ENCODE measurements at places on chromosomes 3 and 15.

DNA sequence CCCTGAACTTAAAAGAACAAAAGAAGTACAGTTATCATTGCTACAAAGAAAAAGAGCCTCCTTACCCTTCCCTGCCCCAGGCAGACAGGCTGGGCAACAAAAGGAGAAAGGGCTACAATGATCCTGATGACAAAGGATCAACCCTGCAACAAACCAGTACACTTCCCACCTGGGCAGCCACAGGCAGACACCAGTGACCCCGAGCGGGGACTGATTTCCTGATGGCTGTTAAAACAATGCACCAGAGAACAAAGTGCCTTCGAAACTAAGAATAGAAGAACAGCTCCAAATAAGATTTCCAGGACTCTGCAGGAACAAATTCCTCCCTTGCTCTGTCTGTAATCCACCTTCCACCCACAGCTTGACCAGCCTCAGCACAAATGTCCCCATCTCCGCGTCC is 106.3 kb upstream of the ARHGEF3 start:
- DNase-seq = no peak

- DNase-seq = no peak
These were observed 83.3 kb downstream of the TMCO5A start for GRCh38 chr15:38017721-38018120.

- DNase-seq = no peak
These were observed 77.8 kb upstream of the WDR72 start for GRCh38 chr15:53837263-53837662.

DNA sequence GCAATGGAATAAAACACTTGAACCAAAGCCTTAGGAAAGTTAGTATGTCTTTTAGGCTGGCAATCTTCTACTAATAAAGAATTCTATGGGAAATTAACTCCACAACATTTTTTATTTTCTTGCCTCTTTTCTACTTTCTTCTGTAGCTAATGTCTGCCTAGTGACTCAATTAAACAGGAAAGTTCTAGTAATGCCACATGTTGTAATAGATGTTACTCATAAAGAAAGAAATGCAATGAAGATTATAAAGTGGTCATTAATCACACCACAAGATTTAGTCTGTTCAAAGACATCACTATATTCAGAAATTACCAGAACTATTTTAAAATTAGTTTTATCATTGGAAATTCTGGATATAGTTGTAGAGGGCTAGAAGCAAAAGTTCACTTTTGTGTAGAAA is 329.7 kb downstream of the SI start:
- peak; percentile 0 for DNase-seq

DNA sequence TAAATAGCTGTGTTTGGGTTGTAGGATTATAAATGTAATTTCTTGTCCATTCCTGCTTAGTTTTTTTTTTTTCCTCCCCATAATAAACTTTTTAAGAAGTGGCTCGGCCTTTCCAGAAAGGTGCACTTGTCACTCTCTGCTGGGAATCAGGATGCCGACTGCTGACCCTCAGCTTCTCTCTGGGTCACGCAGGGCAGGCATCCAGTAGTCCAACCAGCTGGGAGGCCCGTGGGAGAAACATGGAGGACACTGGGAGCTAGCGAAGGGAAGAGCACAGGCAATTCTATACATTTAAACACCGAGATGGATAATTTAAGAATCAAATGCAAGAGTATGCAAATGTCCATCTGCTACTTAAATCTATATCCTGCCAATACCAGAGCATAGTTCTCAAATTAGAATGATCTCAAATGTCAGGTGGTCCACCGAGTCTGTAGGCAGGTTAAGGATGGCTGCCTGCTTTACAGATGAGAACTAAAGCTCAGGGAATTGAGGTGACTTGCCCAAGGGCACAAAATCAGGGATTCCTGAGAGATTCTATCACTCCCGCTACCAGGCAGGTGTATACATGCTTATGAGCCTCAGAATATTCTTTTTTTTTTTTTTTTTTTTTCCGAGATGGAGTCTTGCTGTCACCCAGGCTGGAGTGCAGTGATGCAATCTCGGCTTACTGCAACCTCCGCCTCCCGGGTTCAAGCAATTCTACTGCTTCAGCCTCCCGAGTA is 64.5 kb downstream of the DAPK2 start:
- no peak for DNase-seq

DNA sequence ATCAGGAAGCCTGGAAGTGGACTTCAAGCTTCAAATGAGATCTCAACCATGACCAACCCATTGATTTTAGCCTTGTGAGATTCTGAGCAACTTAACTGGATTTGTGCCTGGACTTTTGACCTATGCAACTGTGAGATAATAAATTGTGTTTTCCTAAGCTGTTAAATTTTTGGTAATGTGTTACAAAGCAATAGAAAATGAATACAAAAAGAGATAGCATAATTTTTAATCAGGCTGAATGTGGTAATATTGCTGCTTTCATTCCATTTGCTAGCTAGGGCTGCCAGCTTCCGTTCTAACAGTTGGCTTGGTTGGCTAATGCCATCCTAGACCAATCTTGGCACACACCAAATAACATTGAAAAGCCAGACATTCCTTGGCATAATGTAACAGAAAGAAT is 12.2 kb downstream of the PROS1 start:
- DNase-seq = no peak

- DNase-seq = no peak
These were observed 1.5 kb downstream of the CEP97 start for GRCh38 chr3:101725890-101726275.

- DNase-seq = no peak
These were observed 555 bp upstream of the RCCD1 start for GRCh38 chr15:90953947-90954711.

DNA sequence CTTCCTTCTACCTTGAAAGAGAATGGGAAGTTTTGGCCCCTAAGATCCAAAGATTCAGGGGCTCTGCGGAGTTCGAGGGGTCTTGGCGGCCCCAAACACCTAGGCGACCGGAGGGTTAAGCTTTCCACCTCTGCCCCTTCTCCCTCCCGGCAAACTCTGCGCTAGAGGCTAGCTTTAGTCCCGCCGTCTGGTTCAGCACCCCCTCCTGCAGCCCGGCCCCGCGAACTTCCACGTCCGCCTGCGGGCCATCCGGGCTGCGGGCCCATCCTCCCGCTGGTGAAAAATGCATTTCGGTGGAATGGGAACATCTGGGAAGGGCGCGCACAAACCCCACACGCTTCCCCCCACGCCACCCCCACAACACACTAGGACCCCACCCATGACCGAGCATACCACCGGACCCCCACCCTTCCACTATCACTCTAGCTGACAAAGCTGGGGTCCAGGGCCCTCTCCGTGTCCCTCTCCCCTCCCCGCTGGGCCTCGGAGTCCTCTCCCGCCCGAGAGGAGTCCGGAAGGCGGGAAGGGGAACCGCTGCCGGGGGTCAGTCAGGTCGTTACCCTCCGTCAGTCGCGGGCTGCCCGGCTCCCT is 1.0 kb downstream of the SHOX2 start:
- DNase-seq = no peak

- no peak for DNase-seq
These were observed 2.7 kb downstream of the CYP1A1 start for GRCh38 chr15:74722591-74722990.

DNA sequence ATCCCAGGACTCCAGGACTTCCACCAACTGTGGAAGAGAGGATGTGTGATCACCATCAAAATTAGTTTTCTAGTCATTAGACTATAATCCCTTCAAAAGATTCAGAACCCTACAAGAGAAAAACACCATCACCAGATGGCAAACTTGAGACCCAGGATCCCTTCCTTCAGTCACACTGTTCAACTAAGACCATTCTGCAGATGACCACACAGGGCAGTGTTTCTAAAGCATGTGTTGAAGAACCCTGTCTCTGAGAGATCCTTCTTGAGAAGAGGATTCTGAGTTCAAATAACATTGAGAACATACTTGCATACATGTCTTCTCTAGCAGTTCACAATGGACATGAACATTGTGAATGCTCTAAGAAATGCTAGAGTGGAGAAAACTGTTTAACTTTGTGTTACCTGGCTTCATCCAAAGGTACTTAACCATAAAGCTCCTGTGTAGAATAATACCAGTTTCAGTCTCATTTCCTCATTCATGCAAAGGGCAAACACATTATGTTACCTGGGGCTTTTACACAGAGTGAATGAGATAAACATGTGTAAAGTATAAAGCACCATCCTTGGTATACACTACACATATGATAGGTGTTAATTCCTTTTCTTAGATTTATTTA is 2.4 kb upstream of the ADGRG7 start:
- DNase-seq = no peak

DNA sequence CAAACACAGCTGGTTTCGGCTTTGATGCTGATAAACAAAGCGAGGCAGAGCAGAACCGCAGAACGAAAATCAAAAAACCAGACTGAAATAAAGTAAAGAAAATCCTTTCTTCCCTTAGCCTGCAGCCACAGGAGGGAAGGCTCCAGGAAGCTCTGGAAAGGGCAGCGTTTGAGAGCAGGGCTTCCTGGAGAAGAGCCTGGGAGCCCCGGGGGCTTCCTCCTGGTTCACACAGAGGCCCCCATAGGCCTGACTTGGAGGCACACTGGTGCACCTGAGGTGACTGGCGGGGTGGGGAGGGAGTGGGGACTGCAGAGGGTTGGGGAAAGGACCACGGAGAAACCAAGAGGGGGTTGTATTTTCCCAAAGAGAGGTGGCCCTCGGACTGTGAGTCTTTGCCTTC is 98.8 kb upstream of the WNT5A start:
- DNase-seq = no peak

GRCh38 chr3:38553071-38553470 is 56.9 kb downstream of the EXOG start:
- DNase-seq = no peak

GRCh38 chr3:4716706-4717362 is 223.7 kb downstream of the ITPR1 start:
- DNase-seq = peak; percentile 68

DNA sequence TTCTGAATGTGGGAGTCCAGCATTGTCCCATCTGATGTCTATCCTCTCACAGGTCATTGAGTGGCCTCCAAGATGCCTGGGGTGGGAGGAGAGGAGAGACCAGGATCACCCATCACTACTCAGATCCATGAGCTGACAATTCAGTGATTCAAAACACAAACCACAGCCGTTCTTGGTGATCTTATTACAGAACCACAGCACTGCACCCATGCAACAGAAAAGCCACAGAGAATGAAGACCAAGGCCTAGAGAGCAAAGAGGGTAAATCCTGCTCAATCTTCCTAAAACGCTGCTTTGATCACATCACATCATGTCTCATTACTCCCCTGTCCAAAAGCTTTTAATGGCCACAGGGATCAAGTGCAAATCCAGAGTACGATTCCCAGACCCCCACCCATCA is 23.5 kb downstream of the ANP32A start:
- no peak for DNase-seq

- DNase-seq = no peak
These were observed 55.8 kb downstream of the ADCY5 start for GRCh38 chr3:123392871-123393620.

- DNase-seq = no peak
These were observed 138.4 kb downstream of the PLCL2 start for GRCh38 chr3:17023006-17023664.

DNA sequence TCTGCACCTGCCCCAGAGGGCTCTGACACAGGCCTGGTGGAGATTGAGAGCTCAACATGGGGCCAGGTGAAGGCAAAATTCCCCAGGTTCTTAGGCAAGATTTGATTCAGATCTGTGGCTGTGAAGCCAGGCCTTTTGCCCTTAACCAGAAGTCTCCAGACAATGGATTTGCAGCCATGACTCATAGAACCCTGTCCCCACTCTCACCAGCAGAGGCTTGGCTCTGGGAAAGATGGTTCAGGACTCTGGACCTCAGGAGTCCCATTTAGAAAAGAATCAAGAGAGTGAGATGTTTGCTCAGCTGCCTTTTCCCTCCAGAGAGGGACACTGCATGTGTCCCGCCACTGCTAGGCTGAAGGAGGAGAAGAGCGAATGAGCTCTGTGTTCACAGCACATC is 361.4 kb upstream of the ICE2 start:
- DNase-seq = peak; percentile 51

DNA sequence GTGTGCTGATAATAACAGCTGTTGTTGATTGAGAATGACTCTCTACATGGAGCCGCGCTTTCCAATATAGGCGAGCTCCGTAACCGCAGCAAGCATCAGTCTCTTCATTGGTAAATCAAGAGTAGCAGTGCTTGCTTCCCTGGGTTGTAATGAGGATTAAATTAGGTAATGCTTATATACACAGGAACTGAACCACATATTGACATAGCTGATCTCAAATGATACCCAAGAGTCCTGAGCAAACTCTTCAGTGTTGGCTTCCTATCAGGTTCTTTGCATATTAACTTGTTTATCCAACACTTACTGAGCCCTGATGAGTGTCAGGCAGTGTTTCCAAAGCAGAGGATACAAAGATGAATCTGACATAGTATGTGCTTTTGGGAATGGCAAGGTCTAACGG is 46.4 kb upstream of the SLCO3A1 start:
- DNase-seq = no peak

GRCh38 chr3:19940643-19941042 is 6.3 kb upstream of the RAB5A start:
- DNase-seq = no peak

GRCh38 chr3:45043728-45044299 is 17.7 kb downstream of the CLEC3B start:
- peak; percentile 92 for DNase-seq

- peak; percentile 84 for DNase-seq
These were observed 24.0 kb upstream of the SLC24A5 start for GRCh38 chr15:48096813-48097212.

- DNase-seq = no peak
These were observed 93.7 kb downstream of the FBLN2 start for GRCh38 chr3:13642597-13642996.

- no peak for DNase-seq
These were observed 357.3 kb downstream of the FHIT start for GRCh38 chr3:60893946-60894345.

- no peak for DNase-seq
These were observed 109.0 kb downstream of the CGGBP1 start for GRCh38 chr3:87949879-87950208.

DNA sequence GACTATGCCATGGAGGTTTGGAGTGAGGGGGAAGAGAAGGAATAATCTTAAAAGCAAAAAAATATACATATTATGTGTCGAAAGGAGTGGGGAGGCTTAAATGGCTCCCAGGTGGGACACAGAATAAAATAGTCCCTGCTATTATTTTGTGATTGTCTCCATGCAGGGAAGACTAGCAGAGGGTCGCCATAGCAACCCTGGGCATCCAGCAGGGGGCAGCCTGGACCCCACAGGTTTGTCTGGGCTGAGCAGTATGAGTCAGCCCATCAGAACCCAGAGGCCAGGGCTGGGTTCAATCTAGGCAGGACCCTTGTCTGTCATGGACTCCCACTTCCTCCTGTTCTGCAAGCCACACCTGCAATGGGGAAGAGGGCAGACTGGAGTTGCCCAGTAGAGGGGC is 17.6 kb upstream of the LINGO1 start:
- DNase-seq = no peak

DNA sequence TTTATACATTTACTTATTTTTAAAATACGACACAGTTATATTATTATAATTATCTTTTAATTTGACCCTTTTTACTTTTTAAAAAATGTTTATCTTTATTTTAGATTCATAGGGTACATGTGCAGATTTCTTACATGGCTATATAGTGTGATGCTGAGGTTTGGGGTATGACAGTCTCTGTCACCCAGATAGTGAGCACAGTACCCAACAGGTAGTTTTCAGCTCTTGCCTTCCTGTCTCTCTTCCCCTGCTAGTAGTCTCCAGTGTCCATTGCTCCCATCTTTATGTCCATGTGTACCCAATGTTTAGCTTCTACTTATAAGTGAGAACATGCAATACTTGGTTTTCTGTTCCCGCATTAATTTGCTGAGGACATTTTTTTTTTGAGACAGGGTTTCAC is 21.8 kb upstream of the KCNMB2 start:
- DNase-seq = no peak

GRCh38 chr3:190680691-190681090 is 166.8 kb downstream of the IL1RAP start:
- DNase-seq = no peak

- DNase-seq = no peak
These were observed 3.2 kb downstream of the DUOX1 start for GRCh38 chr15:45132844-45133560.

Measured in stromal cell of bone marrow (primary cell).